Esophagus muscularis mucosa (tissue), 4 donors: ENCODE measurements at places on chromosomes 6 and 20. TPM values are rescaled to one million over a fixed set of nuclear protein-coding genes. Genes with fewer than 3 reads are reported as not detected.
A peak's percentile ranks its signal among the peaks of the same experiment; 100 is the strongest.

GRCh38 chr6:49892280-49892679, 25.9 kb upstream of the CRISP1 start:
- no peaks in the 10 kb centered on the region for H3K36me3 ChIP-seq
- H3K27ac ChIP-seq: no peak overlapping the region
- H3K4me3 ChIP-seq: no peak overlapping the region
- DNase-seq: no peak

DNA sequence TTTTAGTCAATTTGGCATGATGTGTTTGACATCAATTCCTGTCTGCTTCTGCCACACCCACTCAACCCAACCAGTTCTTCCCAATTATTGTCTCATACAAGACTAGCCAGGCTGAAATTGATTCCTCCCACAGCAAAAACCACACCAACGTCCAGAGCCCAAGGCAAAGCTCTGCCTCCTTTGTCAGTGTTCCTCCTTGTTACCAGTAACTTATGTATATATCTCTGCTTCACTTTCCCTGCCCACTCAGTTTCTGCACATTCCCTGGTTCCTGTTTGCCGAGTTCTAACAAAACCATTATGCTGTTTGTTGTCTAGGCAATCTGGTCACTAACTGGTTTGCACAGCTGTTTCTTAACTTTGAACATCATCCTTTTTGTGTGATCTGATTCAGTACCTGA, 547.9 kb upstream of the PTCHD4 start:
- no peaks in the 10 kb centered on the region for H3K4me1 ChIP-seq
- H3K36me3 ChIP-seq: no peaks in the 10 kb centered on the region
- no peak overlapping the region for H3K4me3 ChIP-seq
- no peaks in the 10 kb centered on the region for H3K27me3 ChIP-seq
- no peak overlapping the region for H3K27ac ChIP-seq
- DNase-seq: no peak

DNA sequence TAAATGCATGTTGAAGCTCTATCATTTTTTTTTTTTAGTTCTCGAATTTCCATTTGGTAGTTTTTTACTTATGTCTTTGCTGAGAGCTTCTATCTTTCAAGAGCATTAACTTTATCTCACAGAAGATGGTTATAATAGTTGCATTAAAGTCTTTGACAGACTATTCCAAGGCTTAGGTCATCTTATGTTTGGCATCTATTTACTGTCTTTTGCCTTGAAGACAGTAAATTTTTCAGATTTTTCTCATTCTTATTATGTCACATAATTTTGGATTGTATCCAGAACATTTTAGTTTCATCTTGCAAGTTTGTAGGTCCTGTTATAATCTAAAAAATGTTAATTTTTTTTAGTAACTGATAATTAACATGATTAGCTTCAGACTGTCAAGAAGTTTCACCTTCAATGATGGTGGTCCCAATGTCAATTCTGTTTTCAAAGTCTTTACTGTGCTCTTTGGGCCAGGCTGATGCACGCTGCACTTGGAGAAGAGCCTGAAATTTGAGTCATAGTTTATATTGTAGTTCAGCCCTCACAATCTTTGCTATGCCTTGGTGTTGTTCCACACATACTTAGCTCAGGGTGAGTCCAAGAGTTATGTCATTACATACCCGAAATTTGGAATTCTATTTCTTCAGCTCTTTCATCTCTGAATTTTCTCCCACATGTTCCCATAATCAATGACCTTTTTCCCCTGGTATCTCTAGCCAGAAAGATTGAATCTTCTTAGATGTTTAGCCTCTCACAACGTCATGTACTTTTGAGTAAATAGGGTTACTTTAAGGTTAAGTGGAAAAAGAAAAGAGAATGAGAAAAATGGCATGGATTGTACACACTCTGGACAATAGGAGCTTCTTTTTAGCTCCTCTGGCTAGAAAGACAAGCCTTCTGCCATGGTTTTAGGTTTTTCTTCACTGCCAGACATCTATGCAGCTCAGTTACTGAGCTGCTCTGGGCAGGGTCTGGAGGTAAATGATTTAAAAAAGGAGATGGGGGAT, 110.3 kb upstream of the BTBD3 start:
- H3K4me1 ChIP-seq: peaks cover 21% of the 10 kb centered on the region
- no peaks in the 10 kb centered on the region for H3K27me3 ChIP-seq
- H3K27ac ChIP-seq: peak overlapping the region; percentile 31
- H3K4me3 ChIP-seq: no peak overlapping the region

- H3K36me3 ChIP-seq: peaks cover 11% of the 10 kb centered on the region
- no peak overlapping the region for H3K27ac ChIP-seq
- DNase-seq: no peak
- H3K4me3 ChIP-seq: no peak overlapping the region
- peaks cover 22% of the 10 kb centered on the region for H3K4me1 ChIP-seq
These were observed 18.1 kb upstream of the SFT2D1 start for GRCh38 chr6:166360243-166361076.

DNA sequence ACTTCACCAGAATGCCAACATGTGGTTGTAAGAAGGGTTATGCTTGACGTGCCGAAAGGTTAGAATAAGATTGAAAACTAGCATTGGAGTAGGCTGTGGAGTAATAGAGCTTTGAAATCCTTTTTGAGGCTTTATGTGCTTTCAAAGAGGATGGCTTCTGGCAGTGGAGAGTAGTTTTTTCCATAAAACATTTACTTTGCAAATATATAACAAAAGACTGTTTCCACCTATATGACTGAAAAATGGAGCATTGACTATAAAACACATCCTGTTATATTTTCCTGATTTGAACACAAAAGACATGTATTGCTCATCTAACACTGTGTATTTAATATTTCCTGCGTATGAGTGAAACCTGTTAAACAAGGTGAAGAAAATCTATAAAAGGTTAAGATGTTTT, 38.8 kb downstream of the ZFAND3 start:
- H3K27ac ChIP-seq: no peak overlapping the region
- no peaks in the 10 kb centered on the region for H3K27me3 ChIP-seq
- no peak overlapping the region for H3K4me3 ChIP-seq
- H3K4me1 ChIP-seq: peaks cover 33% of the 10 kb centered on the region
- H3K36me3 ChIP-seq: no peaks in the 10 kb centered on the region

DNA sequence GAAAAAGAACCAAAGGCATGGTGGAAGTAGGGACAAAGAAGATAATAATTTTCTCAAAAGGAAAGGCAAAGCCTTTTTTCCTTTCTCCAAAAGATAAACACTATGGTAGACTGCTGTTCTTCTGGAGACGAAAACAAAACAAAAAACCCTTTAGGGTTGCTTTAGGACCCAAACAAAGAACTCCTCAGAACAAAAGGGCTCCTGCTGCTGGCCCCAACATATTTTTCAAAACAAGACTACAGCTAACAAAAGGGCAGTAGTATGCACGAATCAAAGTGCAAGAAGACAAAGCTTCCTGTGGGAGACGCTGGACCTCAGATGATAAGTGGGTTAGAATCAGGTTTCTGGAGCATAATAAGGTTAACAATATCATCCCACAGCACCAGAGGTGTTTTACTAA, 15.8 kb downstream of the NCOA5 start:
- H3K27me3 ChIP-seq: no peaks in the 10 kb centered on the region
- peaks cover 3% of the 10 kb centered on the region for H3K4me1 ChIP-seq
- no peak overlapping the region for H3K4me3 ChIP-seq
- H3K27ac ChIP-seq: no peak overlapping the region
- H3K36me3 ChIP-seq: peaks cover 57% of the 10 kb centered on the region

DNA sequence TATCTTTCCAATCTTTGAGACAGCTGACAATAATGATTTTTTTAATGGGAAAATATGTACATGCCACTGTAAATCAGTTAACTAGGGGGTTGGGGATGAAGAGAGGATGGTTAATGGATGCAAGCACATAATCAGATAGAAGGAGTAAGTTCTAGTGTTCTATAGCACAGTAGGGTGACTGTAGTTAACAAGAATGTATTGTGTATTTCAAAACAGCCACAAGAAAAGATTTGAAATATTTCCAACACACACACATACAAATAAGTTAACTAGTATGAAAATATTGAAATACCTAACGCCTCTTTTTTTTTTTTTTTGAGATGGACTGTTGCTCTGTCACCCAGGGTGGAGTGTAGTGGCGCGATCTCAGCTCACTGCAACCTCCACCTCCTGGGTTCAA, 153.4 kb upstream of the SALL4 start:
- DNase-seq: no peak
- no peak overlapping the region for H3K4me3 ChIP-seq
- H3K27ac ChIP-seq: no peak overlapping the region
- no peaks in the 10 kb centered on the region for H3K27me3 ChIP-seq

DNA sequence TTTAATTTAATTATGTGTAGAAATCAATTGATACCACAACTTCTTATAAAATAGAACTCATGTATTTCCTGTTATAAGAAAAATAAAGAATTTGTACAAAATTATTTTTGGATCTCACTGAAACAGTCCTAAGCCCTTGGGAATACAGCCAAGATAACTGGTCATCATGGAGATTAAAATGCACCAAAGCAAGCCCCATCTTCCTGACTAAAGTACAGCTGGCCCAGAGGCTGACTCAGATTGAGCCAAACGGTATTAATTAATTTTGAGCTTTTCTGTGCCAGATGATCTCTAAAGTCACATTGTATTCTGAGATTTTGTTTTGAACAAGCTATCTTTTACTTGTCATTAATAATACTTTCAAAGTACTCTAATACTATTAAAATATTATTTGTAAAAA, 978.5 kb downstream of the TBC1D32 start:
- no peaks in the 10 kb centered on the region for H3K36me3 ChIP-seq
- no peaks in the 10 kb centered on the region for H3K4me1 ChIP-seq
- no peak overlapping the region for H3K4me3 ChIP-seq
- no peaks in the 10 kb centered on the region for H3K27me3 ChIP-seq
- no peak overlapping the region for H3K27ac ChIP-seq
- no peak for DNase-seq

GRCh38 chr6:92069781-92070180, 1349.6 kb downstream of the EPHA7 start:
- H3K36me3 ChIP-seq: no peaks in the 10 kb centered on the region
- H3K27ac ChIP-seq: no peak overlapping the region
- H3K4me1 ChIP-seq: no peaks in the 10 kb centered on the region
- H3K27me3 ChIP-seq: no peaks in the 10 kb centered on the region
- no peak overlapping the region for H3K4me3 ChIP-seq

Gene MPIG6B
- total RNA-seq: not detected

Gene TRIM26
- total RNA-seq: 45.6 TPM

Gene FHL5
- 14.4 TPM for total RNA-seq

Gene ELOVL2
- total RNA-seq: 0.50 TPM

Gene FAM83B
- 0.11 TPM for total RNA-seq

Gene E2F1
- total RNA-seq: 5.0 TPM

Gene TBXT
- total RNA-seq: not detected
